ENCODE measurements at places on chromosomes 12 and 14.
A peak's percentile ranks its signal among the peaks of the same experiment; 100 is the strongest.

GRCh38 chr12:45959728-45960127 lies 30.6 kb downstream of the SCAF11 start:
- DNase-seq, result no peak

GRCh38 chr14:89339579-89339978 lies 77.5 kb downstream of the FOXN3 start:
- no peak for DNase-seq

DNA sequence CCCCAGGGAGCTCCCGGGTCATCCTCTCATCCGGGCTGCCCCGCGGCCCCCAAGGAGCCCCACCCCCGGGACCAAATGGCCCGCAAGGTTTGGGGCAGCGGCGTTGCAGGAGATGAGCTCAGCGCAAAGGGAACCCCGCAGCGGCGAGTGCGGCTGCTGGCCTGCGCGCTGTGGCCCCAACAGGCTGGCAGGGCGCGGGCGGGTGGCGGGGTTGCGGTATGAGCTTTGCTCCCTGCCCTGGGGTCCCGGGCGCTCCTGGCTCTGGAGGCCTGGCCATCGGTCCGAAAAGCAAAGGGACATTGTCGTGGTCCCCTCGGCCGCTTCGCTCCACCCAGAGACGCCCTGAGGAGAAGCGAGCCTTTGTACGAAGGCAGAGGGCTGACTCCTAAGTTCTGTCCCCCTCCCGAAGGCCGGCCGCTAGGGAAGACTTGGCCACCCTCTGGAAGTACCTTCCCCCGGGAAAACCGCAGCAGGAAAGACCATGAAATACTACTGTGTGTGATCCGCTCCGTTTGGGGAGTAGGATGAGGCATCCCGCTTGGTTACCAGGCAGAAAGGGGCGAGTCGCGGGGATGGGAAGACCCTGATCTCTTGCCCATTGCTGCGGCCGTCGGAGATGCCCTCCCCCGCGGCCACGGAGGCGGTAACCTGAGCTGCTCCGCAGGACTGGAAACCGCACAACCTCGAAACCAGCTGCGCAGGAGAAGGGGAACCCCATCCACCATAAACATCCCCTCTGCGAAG lies 620 bp upstream of the NID2 start:
- DNase-seq, result no peak

- no peak for DNase-seq
Observed at GRCh38 chr12:79525357-79525756, 165.4 kb downstream of the PAWR start.

DNA sequence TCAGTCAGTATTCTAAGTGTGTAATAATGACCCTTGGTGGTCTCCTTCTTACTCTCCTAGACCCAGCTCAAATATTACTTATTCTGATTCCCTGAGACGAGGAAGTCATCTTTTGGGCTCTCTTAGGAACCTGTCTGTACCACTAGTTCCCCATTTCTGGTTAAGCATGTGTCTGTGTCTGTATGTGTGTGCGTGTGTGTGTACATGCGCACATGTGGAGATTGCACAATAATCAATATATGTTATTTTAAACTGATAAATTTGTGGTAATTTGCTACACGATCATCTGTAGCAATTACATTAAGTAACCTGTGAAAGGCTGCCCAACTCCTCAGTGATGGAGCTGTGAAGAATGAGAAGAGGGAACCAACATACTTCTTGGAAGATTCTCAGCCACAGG lies 132.2 kb downstream of the ASCL4 start:
- no peak for DNase-seq

DNA sequence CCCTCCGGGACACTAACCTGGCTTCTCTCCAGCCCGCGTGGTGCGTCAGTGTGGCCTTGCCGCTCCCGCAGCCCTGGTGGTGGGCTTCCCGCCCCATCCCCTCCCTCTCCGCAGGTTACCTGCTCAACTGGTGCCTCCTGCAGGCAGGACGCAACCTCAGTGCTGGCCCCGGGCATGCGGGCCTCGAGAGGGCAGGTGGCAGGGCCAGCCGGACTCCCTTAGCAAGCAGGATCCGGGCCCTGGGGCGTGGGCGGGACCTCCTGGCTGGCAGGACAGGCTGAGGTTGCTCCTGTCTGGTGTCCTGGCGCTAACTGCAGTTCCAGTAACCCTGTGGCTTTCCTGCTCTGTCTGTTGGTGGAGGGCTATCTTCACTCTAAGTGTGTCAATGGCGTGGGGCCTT lies 8.6 kb upstream of the ADSS1 start:
- no peak for DNase-seq

DNA sequence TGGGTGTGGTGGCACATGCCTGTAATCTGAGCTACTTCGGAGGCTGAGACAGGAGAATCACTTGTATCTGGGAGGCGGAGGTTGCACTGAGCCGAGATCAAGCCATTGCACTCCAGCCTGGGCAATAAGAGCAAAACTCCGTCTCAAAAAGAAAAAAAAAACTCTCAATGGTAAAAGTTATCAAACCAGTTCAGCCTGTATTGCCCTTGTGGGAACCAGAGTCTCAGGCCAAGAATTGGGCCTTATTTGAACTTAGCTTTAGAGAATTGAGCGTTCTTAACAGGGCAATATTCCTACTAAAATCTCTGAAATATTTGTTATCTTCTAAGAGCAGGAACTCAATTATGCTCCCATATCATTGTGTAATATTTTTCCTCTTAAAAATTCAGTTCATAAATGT lies 7.7 kb upstream of the MDM2 start:
- no peak for DNase-seq

GRCh38 chr12:52263761-52264434 lies 10.5 kb upstream of the KRT86 start:
- DNase-seq, result no peak

DNA sequence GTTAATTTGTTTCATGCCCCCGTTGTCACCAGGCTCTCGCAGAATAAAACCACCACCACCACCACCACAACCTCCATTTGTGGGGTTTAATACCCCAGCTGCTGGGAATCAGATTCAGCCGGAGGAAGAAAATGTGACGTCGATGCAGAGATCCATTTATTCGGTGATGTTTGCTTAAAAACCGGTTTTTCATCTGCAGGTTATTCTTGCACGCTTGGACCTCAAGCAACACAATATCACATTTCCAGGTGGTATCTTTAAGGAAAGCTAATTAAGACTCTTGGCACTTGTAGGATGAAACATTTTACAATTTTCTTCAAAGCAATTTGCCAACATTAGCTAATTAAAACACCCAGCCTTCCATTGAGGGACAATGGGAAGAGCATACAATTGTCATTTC lies 39.8 kb downstream of the SPRING1 start:
- DNase-seq, result no peak

DNA sequence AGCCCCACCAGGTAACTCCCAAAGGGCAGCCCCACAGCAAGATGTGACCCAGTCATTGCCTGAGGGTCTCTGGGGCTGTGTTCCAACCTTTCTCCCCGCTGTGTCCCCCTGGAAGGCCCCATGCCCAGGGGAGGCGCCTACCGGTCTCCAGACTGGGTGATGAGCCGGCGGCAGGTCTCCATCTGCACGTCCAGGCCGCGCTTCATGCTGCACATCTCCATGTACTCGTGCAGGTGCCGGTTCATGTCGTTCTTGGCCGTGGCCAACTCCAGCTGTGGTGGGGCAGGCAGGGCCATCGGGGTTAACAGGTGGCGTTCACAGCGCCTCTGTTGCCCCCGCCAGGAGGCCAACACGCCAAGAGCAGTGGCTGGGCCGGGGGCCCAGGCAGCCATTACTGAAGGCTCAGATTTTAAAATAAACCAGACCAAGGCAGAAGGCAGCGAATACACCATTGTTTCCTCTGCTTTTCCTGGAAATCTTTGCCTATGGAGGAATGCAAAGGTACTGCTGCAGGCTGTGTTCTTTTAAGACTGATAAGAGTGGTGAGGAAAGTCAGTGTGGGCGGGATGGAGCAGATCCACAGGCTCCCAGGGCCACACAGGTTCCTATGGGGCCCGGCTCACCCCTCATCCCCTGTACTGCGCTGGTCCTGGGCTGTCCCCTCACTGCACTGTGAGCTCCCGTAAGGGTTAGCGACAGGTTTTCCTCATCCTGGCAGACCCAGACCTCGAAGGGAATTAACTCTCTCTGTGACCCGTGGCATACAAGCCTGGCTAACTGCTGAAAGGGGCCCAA lies 7.3 kb downstream of the GAPDH start:
- DNase-seq, result no peak

DNA sequence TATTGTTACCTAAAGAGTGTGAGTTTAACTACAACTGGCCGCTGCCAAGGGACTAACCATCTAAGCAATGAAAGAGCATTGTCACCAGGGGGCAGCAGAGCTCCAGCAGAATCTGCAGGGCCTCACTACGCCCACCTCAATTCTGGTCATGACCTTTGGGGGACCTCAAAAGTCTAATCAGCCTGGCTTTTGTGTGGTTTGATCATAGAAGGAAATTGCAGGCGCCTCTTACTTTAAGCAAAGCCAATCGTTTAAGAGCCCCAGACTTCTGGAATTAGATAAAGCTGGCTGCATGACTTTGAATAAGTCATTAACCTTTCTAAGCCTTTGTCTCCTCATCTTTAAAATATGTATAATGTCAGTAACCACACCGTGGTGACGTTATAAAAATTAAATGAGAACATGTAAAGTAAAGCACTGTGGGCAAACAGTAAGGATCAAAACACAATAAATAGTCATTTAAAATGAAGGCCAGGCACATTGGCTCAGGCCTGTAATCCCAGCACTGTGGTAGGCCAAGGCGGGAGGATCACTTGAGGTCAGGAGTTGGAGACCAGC lies 58.6 kb downstream of the TBX3 start:
- peak; percentile 32 for DNase-seq

- no peak for DNase-seq
Observed at GRCh38 chr12:131222329-131223139, 268.8 kb downstream of the ADGRD1 start.

GRCh38 chr12:29240441-29240840 lies 91.4 kb downstream of the FAR2 start:
- no peak for DNase-seq

GRCh38 chr14:37147310-37147880 lies 25.0 kb downstream of the SLC25A21 start:
- DNase-seq, result no peak

DNA sequence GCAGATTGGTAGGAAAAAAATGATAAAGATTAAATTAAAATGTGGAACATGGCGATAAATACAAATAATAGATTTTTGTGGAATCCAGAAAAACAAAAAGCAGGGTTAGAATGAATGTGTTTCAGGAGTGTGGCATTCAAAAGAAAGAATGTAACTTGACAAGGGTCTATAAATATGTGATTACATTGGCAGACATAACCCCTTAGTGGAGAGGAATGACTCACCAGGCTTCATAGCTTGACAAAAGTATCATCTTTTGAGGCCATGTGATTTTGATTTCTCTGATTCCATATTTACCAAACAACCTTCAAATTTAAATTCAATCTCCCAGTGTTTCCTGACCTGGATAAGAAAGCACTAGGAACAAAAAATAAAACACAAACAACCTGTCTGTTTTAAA lies 24.4 kb upstream of the MGST1 start:
- DNase-seq, result no peak

DNA sequence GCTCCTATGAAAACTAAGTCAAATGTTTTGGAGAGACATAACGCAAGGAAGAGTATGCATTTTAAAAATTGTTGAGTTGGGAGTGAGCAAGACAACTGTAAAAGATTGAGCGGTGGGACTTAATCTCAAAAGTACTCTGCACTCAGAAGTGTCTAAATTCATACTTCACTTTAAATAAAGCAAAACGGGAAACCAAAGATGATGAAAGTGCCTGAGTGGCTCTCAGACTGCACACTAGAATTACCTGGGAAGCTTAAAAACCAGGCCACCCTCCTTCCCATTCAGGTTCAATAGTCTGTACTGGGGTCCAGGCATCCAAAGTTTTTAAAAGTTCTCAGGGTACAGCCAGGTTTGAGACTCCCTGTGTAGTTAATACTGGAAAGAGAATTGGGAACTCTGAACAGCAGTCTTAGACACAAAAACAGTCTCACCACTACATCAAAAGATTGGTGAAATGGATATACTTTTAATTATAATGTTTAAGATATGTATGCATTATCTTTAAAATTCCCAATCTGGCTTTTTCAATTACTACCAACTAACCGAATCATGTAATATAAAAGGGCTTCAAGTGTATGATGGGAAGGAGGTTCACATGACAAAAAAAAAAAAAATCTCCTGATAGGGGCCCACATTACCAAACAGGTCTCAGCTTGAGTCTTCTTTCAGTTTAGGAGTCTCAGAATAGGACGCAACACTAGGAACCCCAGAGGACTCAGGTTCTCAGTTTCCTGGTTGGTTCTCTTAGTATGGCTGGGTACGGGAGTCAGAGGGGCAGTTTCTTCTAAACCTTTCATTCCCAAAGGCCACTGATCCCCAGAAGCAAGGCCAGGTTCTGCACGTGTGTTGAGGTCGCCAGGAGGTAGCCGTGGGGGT lies 1.0 kb downstream of the HOMEZ start:
- no peak for DNase-seq

GRCh38 chr14:54758041-54758440 lies 144.6 kb downstream of the GCH1 start:
- DNase-seq, result no peak

- DNase-seq, result no peak
Observed at GRCh38 chr12:66239295-66239694, 50.3 kb downstream of the IRAK3 start.

GRCh38 chr12:19915392-19916195 lies 452.7 kb upstream of the PDE3A start:
- no peak for DNase-seq

- DNase-seq, result no peak
Observed at GRCh38 chr14:31894351-31894750, 182.8 kb upstream of the ARHGAP5 start.

DNA sequence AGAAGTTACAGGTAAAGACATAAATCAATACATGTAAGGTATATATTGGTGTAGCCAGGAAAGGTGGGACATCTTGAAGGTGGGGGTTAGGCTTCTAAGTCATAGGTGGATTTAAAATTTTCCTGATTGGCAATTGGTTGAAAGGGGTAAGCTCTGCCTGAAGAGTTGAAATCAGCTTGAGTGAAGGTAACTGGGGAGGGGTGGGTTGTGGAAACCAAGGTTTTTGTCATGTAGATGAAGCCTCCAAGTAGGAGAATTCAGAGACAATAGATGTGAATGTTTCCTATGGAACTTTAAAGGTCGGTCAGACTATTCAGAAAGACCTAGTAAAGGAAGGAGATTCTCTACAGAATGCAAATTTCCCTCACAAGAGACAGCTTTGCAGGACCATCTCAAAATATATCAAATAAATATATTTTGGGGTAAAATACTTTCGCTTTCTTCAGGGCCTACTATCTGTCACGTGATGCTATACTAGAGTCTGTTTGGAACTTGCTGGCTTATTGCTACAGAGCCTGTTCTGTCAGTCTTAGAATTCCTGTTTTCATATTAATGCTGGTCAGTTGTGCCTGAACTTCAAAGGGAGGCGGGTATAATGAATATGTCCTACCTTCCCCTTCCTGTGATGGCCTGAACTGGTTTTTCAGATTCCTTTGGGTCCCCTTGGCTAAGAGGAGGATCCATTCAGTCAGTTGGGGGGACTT lies 20.6 kb upstream of the SPATA7 start:
- no peak for DNase-seq

Measured in stimulated activated CD8-positive, alpha-beta memory T cell treated with anti-CD3 and anti-CD28 coated beads, Interleukin-7, amount 100 ng/mL, for 48 hours (primary cell).